NCI-H774 (cell line): ENCODE measurements at places on chromosomes 2 and 18.

- peak; percentile 77 for DNase-seq
These were observed 12.0 kb upstream of the E2F6 start for GRCh38 chr2:11477994-11478393.

DNA sequence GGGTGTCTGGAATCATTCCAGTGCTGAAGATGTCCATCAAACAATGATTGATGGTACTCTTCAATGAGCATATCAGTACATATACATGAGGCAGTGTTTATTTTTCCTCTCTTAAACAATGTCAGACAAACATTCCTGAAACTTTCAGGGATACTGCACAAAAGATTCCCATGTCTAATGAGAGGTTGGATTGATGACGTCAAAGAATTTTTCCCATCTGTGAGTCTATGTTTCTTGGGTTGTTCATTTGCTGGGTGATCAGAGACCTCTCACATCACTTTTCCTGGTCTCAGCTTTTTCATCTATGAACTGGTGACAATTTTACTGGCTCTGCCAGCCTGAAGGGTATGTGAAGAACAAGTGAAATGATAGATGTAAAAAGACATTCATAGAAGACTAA, 325.5 kb downstream of the EN1 start:
- DNase-seq: no peak

DNA sequence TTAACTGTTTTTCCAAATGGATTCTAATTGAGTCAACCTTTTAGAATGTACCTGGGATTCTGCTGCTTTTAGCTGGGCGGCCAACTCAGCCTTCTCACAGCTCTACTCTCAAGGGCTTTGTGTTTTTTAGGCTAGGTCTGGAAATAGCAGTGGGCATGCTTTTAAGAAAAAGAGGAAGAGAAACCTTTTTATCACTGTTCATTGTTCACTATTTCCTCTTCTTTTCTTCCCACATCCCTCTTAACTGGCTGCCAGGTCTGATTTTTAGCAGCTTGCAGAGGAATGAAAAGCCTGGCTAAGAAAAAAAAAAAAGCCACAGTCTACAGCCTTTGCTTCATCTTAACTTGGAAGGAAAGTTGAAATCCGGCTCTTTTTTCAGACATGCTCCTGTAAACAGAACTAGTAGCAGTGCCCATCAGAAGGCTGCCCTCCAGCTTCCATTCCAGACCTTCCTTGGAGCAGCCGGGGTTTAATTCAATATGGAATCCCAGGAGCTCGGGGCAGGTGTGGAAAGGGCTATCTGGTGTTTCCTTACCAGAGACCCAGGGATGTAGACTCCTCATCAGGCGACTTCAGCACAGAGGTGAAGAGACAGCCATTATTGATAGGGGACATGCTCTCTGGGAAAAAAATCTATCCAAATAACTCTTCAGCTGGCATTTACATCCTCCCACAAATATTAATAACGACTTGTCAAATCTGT, 230.7 kb downstream of the MYO3B start:
- no peak for DNase-seq

GRCh38 chr2:39141334-39142271, 20.8 kb upstream of the SOS1 start:
- DNase-seq: no peak

DNA sequence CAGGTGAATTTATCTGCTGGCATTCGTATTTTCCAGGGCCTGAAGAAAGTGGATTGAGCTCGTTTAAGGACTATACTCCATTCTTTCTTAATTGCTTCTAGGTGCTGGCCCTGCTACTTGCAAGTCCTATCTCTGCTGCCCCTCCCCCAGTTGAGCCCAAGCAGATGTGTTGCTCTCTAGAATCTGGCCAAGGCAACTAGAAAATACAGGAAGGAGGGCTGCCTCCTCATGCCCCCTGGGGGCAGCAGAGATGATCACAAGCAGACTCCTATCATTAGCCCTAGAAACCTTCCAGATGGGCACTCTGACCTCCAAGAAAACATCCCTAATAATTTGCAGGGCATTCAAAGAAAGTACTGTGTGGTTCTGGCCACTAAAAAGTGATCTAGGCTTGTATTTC, 72.5 kb upstream of the CYP26B1 start:
- DNase-seq: no peak

DNA sequence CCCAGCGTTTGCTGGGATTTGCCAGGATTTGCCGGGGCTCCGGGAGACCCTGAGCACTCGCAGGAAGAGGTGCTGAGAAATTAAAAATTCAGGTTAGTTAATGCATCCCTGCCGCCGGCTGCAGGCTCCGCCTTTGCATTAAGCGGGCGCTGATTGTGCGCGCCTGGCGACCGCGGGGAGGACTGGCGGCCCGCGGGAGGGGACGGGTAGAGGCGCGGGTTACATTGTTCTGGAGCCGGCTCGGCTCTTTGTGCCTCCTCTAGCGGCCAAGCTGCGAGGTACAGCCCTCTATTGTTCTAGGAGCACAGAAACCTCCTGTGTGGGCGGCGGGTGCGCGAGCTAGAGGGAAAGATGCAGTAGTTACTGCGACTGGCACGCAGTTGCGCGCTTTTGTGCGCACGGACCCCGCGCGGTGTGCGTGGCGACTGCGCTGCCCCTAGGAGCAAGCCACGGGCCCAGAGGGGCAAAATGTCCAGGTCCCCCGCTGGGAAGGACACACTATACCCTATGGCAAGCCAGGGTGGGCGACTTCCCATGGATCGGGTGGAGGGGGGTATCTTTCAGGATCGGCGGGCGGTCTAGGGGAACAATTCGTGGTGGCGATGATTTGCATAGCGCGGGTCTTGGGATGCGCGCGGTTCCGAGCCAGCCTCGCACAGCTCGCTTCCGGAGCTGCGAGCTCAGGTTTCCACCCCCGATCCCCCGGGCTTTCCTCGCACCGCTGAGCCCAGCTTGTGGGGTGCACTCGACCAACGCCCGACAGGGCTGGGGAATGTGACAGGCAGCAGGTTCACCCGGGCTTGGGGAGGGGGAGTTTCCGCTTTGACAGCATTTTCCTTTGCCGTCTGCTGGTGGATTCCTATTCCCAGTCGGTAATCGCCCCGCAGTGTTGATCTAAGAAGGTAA, 2.8 kb downstream of the ONECUT2 start:
- peak; percentile 71 for DNase-seq

- no peak for DNase-seq
These were observed 135.4 kb downstream of the COL6A3 start for GRCh38 chr2:237278568-237278967.

GRCh38 chr2:6652251-6652650, 213.5 kb downstream of the CMPK2 start:
- DNase-seq: no peak

GRCh38 chr2:567865-568638, 109.2 kb downstream of the TMEM18 start:
- DNase-seq: no peak

DNA sequence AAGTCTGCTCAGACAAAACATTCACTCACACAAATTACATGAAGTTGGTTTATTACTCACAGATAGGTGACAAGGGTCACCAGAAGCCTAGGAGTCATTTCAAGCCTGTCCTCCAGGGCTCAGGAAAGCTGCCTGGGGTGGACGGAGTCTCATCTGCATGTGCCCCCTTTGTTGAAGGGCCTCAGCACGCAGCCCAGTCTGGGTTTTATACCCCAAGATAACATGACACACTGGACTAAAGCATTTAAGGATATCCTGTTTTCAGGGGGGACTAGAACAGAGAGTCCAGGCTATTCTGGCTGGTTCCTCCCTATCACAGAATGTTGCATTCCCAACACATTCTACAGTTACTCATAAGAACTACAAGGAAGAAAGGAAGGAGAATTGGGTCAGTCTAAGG, 164.7 kb downstream of the MREG start:
- DNase-seq: no peak

- no peak for DNase-seq
These were observed 64.4 kb downstream of the INPP5D start for GRCh38 chr2:233124421-233125080.

GRCh38 chr18:79764131-79764530, 33.6 kb upstream of the KCNG2 start:
- DNase-seq: no peak

- DNase-seq: no peak
These were observed 11.7 kb downstream of the TTC21B start for GRCh38 chr2:165941827-165942226.

- DNase-seq: no peak
These were observed 7.3 kb upstream of the MLPH start for GRCh38 chr2:237479747-237480146.

DNA sequence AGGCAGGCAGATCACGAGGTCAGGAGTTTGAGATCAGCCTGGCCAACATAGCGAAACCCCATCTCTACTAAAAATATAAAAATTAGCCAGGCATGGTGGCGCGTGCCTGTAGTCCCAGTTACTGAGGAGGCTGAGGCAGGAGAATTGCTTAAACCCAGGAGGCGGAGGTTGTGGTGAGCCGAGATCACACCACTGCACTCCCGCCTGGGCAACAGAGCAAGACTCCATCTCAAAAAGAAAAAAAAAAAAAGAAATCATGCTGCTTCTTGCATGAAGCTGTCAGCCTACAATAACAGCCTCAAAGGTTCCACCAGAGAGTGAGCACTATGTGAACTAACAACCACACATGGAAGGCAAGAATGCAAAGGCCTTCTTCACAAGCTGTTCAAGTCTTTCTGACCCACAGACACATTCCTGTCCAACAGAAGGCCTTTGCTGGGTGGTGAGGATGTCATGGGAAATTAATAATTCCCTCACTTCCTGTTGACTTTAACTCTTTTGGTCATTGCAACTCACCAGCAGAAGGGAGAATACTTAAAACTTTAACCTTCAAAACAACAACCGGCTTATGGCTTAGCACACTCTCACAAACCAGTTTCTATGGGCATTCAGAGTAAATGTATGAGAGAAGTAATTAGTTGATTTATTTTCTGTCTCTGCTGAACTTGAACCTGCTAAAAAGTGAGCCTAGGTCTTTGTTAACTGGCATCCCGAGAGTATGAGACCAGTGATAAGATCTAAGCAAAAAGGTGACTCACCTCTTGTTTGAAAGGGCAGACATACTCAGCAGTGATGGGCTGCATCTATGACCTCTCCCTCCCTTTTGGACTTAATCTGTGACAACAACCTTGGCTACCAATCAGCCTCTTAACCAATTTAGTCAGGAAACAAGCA, 11.8 kb downstream of the PLEKHM3 start:
- no peak for DNase-seq

GRCh38 chr18:40102903-40103302, 1852.1 kb upstream of the PIK3C3 start:
- DNase-seq: no peak

DNA sequence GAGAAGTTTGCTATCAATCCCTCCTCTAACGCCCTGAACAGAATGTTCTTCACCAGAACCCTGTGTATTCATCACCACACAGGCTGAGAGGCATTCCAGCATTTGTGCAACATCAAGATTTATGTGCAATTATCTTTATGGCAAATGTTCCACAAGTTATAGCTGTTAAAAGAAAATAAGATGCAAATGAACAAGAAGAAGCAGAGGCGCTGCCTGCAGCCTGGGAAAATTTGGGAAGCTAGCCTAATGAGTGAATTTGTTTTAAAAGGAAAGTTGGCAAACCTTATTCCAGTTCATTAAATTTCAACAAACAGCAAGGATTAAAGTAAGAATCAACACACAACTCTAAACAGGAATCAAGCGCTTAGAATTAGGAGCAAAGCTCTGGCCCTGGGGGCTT, 5.3 kb downstream of the TPO start:
- DNase-seq: no peak

- no peak for DNase-seq
These were observed 311.2 kb upstream of the PKDCC start for GRCh38 chr2:41736586-41736985.

- DNase-seq: no peak
These were observed 86.8 kb upstream of the GULP1 start for GRCh38 chr2:188204824-188205223.

DNA sequence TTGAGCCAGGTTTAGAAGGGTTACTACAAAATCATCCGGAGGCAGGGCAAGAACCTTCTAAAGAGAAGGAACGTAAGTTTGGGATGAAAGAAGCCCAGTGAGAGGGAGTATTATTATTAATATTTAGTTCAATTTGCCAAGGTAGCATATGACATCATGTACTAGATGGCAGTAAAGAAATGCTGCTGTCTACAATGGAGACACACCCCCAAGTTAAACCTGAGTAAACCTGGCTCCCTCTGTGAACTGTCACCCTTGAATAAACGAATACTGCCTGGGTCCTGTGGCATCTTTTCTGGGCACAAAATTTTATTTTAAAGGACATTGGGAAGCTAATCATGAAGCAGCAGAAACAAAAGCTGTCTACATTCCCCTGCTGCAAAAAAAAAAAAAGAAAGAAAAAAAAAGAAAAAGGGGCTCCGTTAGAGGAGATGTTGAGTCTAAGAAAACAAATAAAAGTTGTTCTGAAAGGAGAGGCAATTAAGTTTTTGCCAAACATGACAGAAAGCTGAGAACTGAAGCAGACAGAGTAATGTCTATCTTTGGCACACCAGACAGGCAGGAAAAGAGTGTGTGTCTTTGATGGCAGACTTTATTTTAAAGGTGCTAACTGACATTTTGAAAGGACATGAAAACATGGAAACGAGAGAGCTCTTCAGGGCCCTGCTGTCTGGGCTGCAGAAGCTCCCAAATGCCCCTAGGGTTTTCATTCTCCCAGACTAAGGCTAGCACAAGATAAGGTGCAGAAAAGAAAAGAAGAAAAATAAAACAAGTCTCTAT, 557.7 kb upstream of the CHAC2 start:
- DNase-seq: no peak

DNA sequence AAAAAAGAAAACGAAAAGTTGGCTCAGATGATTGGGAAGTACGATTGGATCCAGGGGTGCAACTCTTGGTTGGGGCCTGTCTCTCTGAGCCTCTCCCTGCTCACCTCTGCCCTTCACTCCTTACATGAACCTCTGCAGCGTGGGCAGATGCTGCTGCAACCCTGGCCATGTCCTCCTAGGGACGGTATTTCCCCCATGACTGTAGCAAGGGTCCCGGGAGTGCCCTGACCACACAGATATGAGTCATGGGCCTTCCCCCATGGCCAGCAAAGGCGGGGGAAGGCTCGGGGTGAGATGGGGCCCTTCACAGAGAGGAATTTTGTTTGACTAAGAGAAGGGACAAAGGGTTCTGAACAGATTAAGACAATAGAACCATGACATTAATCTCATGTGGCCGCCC, 129.0 kb downstream of the NCK2 start:
- no peak for DNase-seq

DNA sequence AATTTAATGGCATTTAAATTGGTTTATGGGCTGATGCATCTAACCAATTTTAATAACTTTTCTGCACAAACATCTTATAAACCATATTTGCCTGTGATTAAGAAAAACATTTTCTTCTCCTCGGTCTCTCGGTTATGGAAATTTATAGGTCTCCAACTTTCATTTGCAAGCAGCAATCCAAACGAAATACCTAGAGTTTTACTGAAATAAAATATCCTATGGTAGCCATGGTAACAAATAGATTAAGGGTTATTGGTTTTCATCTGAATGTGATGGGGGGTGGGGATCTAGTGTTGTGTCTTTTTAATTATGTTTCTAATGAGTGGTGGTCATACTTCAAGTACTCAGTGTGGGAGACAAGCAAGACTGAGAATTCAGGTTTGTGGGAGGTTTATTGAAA, 2.9 kb downstream of the KLHL29 start:
- no peak for DNase-seq

- no peak for DNase-seq
These were observed 23.1 kb upstream of the COLEC12 start for GRCh38 chr18:523561-523960.
